Left forelimb (tissue), 1 donor: ENCODE measurements at places on chromosomes 6 and 20.

DNA sequence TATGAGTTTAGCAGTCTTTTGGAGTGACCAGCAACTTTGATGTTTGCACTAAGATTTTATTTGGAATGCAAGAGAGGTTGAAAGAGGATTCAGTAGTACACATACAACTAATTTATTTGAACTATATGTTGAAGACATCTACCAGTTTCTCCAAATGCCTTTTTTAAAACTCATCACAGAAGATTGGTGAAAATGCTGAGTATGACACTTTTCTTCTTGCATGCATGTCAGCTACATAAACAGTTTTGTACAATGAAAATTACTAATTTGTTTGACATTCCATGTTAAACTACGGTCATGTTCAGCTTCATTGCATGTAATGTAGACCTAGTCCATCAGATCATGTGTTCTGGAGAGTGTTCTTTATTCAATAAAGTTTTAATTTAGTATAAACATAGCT, 13.9 kb downstream of the GJA1 start:
- no peak for DNase-seq

DNA sequence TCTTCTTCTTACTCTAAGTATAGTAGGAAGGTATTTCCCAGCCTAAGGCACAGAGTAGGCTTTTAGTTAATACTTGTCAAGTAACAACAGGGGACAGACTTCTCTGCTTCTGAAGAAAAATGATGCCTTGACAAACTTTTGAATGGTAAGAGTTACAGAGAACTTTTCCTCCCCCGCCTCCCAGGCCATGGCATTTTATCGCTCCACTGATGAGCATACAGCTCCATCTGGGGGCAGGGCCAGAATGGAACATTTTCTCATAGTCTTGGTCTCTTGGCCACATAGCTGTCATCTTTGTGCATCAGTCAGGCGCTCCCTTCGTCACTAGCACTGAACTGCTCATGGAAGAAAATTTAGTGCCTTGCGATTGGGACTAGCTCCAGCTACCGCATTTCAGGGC, 1066.8 kb upstream of the CITED2 start:
- DNase-seq, result peak; percentile 60

DNA sequence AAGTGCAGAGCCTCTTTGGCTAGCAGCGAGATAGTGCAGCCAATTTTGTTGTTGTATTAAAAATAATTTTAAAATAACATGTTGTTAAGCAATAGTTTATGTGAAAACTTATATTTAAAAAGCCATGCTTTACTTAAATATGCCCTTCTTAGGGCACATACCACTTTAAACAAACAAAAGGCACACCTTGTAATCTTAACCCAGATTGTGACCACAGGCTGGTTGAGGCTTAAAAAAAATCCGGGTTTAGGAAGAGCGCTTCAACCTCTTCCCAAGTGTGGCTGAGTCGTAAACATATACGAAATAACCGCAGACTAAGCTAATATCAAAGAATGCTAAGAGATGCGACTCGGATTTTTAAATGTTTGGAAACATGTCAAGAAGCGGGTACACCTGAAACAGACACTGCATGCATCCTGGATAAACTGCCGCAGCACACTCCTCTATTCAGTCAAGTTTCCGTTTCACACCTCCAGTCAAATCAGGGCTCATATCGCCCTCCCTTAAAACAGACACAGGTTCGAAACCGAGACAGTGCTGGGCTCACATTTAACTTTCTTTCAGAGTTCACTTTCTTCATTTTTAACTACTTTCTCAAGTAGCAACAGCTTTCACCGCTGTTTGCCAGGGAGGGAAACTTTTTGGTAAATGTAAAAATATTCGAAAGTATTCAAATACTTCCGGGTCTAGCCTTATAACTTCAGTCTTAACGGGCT, 1.5 kb downstream of the DEK start:
- no peak for DNase-seq

- no peak for DNase-seq
These were observed 171.8 kb upstream of the BMP2 start for GRCh38 chr20:6595704-6596103.

- DNase-seq, result no peak
These were observed 5.4 kb upstream of the ZNFX1 start for GRCh38 chr20:49283176-49283702.

DNA sequence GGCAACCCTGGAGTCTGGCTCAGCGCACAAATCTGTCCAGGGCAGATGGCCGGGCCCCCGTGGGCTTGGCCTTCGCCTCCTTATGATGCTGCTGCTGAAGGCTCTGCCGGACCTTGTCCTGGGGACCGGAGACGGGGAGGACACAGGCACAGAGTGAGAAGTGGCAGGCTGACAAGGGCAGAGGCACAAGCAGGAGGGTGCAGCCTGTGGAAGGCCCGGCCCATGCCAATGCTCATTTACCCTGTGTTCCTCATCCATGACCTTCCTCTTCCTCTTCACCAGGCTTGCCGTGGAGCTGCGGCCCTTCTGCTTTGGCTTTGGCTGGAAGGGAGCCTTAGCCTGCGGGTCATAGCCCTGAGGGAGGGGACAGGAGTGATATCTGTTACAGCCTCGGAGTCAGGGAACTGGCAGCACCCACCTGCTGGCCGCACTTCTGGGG, 2.4 kb downstream of the B3GALT4 start:
- no peak for DNase-seq

DNA sequence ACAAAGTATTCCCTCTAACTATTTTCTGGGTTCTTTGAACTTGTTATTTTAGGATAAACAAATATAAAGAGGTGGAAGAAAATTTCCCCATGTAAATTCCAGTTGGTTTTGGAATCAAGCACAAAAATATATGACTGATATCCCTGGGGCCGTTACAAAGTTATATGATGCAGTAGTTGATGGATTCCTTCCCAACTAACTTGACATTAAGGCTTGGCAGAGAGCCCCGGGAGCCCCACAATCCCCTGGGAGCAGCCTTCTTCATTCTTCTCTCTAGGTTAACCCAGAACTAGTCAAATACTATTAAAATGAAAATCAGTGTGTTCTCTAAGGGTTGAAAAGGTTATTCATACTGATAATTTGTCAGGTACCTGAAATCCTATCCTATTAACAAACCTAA, 508.9 kb upstream of the SOX4 start:
- DNase-seq, result no peak

DNA sequence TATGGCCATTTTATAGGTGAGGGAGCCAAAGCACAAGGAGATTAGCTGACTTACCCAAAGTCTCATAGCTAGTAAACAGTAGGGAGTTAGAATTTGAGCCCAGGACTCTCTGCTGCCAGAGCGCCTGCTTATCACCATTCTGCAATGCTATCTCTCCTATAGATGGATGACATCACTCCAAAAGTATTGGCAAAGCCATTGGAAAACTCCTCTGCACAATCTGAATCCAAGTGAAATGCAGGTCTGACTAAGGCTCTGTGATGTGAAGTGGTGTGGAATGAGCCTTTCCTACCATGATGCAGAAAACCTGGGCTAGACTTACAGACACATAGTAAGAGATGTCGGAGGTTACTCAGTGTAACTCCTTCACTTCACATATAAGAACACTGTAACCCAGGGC, 106.3 kb downstream of the GRM1 start:
- DNase-seq, result no peak

GRCh38 chr6:43984442-43985321, 142.6 kb downstream of the MRPL14 start:
- peak; percentile 68 for DNase-seq
